ENCODE measurements at places on chromosomes 3 and 15.

- DNase-seq, result no peak
Observed at GRCh38 chr15:89114990-89115389, 26.7 kb downstream of the ABHD2 start.

DNA sequence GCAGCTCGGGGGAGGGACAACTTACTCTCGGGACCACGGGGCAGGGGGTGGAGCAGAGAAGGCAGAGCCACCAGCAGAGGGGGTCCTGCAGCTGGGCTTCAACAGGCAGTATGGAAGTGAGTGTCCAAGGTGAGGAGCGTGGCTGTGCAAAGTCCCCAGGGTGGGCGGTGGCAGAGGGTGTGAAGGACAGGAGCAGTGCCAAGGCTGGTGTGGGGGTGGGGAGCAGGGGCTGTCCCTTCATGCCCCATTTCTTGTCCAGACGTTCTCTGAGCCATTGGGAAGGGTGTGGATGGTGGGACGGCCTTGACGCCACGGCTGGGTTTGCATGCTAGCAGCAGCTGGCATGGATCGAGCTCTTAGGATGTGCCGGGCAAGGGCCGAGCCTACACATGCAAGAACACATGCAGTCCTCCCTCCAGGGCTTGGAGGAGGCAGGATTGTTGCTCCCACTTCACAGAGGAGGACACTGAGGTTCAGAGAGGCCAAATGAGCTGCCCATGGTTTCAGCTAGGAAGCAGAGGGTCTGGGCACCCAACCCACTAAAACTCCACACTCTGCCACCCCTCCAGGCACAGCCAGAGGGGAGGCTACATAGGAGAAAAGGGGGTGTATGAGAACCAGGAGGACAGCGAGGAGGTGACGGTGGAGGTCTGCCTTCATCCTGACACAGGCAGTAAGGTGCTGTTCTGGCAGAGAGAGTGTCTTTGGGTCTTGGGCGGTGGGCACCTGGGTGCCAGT, 93.6 kb downstream of the TBC1D2B start:
- DNase-seq, result no peak

DNA sequence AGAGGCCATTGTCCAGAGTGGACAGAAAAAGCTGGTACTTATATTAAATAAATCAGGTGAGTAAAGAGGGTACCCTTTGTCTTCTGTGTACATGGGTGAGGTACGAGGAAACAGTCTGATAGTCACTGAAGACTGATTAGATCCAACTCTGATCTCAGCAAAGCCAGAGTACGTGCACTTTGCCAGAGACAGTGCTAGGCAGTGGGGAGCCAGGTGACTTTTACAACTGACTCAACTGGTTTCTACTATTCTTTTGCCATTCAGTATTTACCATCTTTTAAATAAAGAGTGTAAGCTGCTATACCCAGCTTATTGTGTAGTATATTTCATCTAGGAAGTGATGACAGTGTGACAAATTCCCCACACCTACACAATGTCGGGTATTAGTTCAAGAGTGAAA, 3.3 kb downstream of the GNL3 start:
- no peak for DNase-seq

GRCh38 chr3:138492980-138493675, 58.7 kb downstream of the ESYT3 start:
- no peak for DNase-seq

DNA sequence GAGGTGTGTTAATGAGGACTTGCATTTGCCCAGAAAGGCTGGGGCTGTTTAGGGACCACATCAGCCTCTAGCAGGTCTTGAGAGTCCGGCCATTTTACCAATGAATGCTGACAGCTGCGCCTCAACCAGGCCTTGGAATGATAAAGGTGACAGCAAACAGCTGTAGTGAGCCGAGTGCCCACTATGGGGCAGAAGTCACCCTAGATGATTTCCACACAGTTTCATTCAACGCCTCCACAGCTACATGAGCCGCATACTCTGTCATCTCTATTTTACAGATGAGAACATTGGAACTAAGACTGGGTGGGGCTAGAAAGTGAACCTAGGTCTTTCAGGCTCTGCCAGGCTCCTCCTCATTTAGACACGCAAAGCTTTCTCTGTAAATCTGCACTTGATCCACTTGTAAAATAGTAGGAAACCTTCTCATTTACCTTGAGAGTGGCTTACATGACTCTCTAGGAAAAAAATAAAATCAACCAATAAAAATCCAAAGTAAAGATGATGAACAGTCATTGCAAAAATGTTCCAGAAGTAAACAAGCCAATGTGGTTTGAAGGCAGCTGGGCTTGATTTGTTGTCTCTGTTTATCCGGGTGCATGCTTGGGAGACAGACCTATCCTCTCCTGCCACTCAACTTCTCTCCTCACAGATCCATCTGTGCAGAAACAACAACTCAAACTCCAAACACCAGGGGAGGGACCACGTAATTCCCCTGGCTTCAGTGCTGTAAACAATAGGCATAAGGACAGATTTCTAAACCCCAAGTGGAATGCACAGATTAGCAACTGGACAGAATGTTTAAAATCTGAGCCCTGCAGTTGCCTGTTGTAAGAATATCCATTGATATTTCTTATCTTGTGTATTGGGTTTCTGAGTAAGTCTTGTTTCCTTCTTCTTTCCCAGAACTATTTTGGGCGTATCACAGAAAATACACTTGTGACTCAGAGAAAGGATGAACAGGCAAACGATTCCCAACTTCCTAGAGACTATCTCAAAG, 31.5 kb upstream of the LDHAL6B start:
- peak; percentile 10 for DNase-seq

DNA sequence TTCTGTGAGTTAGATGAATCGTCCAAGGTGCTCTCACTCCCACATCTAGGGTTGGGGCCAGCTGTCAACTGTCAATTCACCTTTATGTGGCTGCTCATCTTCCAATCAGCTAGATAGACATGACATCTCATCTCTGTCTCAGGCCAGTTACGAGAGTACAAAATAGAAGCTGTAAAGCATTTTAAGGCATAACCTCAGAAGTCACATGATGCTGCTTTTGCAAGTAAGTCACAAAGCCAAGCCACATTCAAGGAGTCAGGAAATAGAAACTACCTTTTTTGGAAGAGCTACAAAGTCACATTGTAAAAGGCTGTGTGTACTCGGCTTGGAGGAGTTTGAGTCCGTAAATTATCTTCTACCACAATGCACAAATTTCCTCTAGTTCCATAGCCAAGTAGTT, 5.1 kb upstream of the CCR1 start:
- no peak for DNase-seq

DNA sequence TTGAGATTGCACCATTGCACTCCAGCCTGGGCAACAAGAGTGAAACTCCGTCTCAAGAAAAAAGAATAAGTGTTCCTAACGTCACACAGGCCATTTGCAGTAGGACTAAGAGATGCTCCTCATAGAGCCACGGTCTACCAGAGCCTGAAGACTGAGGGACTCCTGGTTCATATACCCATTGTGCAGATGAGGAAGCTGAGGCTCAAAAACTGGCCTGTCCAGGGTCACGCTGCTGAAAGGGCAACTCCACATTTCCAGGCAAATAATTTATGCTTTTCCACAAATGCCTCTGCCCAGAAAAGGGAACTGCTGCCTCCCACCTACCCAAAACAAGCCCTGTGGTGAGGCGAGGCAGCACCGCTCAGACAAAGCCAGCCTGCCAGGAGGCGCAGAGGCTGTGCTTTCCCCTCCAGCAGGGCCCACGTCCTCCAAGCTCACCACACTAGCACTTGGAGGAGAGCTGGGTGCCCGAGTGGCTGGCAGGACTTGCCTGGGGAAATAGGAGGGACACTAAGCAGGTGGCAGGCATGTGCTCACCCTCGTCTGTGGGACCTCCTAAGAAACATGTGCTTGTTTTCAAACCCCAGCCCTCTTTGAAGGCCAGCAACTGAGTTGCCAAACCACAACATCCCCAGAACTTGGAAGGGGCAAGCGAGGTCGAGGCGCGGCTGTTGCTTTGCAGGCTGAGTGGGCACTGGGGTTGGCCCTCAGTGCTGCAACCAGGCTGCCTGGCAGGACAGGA, 195.6 kb downstream of the XXYLT1 start:
- no peak for DNase-seq

GRCh38 chr3:97829198-97829597, 7.4 kb downstream of the CRYBG3 start:
- DNase-seq, result no peak

DNA sequence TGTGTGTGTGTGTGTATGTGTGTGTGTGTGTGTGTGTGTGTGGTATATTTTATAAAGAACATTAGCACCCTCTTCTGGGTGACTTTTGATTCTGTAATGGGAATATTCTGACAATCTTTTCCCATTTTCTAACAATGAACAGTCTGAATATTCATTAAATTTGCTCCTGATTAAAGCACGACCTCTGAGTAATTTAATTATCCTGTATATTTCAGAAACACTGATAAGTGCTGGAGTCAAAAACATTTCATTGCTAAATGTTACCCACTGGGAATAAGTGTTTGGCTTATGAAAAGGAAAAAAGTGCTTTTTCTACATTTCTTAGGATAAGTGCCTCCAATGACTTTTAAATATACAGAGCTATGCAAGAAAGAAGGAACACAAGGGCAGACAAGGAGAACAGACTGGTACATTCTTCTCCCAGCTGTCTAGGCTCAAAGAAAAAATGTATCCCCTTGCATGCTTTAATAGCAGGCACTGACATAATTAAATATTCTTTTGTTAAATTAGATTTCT, 32.3 kb upstream of the SYNPR start:
- DNase-seq, result no peak

DNA sequence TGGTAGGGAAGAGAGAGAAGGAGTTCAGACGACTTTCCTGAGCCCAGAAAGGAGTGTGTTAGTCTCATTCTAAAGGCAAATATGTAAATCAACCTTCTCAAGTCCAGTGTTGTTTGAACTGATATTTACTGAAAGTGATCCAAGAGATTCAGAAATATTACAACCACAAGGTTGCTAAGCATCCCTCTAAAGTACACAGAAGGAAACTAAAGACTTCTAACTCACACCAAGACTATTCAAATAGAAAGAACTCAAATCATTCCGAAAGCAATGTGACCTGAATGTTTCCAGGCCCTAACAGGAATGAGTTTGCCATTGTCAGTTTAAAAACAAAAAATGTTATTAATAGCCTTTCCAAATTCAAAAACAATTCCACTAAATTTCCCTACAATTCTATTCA, 56.9 kb upstream of the VGLL3 start:
- DNase-seq, result no peak

DNA sequence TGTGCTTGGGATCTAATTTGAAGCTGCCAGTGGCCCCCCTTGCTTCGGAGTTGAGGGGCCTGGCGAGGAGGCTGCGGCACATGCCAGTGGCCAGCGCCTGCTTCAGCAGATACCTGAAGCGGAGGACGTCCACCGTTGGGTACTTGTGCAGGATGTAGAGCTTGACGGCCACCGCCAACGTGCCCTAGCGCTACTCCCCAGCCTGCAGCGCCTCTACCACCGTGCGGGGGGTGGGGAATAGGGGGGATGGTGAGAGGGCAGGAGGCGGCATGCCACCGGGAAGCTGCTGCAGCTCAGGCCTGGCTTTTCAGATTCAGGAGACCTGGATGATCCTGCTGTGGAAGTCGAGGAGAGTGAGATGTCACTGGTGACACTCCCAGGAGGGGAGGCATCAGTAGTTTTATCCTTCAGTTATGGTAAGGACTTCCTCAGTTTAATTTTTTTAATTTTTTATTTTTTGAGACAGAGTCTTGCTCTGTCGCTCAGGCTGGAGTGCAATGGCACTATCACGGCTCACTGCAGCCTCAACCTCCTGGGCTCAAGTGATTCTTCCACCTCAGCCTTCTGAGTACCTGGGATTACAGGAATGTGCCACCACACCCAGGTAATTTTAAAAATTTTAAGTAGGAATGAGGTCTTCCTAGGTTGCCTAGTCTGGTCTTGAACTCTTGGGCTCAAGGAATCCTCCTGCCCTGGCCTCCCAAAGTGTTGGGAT, 150.6 kb upstream of the FRMD4B start:
- no peak for DNase-seq

DNA sequence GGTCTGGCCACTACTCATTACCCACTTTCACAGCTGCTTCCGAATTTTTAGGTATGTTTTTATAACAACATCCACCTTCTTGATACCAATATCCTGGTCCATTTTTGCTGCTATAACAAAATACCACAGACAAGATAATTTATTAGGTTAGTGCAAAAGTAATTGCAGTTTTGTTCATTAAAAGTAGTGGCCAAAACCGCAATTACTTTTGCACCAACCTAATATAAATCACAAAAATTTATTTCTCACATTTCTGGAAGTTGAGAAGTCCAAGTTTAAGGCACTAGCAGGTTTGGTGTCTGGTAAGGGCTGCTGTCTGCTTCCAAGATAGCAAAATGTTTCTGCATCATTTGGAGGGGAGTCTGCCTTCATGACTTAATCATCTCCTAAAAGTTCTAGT, 624.7 kb upstream of the ALCAM start:
- no peak for DNase-seq

GRCh38 chr3:150797155-150797554, 34.2 kb upstream of the SIAH2 start:
- no peak for DNase-seq

- no peak for DNase-seq
Observed at GRCh38 chr3:143974271-143975238, 2.9 kb downstream of the DIPK2A start.

- DNase-seq, result no peak
Observed at GRCh38 chr15:77939851-77940250, 137.7 kb downstream of the TBC1D2B start.

DNA sequence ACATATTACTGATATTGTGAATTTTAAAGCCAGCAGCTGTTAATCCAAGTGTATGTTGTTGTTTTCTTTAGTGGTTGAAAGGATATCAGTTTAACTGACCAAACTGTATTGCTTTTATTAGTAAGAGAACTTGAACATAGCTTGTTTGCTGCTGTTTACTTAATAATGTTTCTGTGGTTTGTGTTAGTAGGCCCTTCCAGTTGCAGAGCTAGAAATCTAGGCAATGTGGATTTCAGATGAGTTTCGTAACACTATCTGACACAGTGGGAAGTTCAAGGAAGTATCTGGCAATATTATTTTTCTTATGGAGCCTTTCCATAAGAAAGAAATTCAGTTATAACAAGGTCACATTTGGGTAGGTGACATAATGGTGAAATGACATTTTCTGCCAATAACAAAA, 18.5 kb downstream of the ZNF609 start:
- DNase-seq, result no peak

DNA sequence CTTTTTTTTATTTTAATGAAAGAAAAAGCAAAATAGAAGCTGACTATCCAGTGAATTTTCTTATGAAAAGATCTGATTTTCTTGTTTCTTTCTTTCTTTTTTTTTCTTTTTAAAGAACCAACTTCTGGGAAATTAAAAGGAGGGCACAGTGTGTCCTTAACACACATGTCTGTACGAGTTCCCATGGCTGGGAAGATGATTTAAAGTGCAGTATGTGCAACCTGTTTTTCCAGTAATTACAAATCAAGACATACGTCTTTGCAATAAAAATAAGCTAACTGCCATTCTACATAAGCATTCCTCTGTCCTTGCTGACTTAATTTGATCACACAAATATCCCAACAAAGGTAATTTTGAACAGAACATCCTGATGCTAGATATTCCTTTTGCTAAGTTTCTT, 416.1 kb downstream of the ROBO1 start:
- DNase-seq, result no peak

- no peak for DNase-seq
Observed at GRCh38 chr3:24318677-24319287, 175.9 kb downstream of the THRB start.
